ENCODE measurements at places on chromosomes 2 and 18.

GRCh38 chr18:60092073-60092472 lies 192.3 kb downstream of the PMAIP1 start:
- DNase-seq: no peak

- DNase-seq: no peak
Measured at GRCh38 chr2:145065342-145065741, 545.4 kb upstream of the ZEB2 start.

- DNase-seq: no peak
Measured at GRCh38 chr2:160365716-160366367, 127.8 kb downstream of the RBMS1 start.

- DNase-seq: no peak
Measured at GRCh38 chr2:126315828-126316227, 340.1 kb upstream of the GYPC start.

DNA sequence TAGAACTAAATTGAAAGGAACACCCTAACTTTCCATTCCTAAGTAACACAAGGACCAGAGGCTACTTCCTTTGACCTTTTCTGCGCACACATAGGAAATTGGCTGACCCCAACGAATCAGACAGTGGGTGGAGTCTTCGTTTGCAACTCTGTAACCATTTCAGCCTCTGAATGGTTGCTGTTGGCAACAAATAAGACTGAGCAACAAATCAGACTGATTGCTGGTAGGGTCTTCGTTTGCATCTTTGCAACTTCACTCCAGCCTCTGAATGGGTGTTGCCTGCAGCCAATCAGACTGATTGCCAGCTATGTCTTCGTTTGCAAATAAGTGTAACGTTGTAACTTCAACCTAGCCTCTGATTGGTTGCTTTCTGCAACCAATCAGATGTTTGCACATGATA lies 34.6 kb downstream of the USP40 start:
- DNase-seq: no peak

DNA sequence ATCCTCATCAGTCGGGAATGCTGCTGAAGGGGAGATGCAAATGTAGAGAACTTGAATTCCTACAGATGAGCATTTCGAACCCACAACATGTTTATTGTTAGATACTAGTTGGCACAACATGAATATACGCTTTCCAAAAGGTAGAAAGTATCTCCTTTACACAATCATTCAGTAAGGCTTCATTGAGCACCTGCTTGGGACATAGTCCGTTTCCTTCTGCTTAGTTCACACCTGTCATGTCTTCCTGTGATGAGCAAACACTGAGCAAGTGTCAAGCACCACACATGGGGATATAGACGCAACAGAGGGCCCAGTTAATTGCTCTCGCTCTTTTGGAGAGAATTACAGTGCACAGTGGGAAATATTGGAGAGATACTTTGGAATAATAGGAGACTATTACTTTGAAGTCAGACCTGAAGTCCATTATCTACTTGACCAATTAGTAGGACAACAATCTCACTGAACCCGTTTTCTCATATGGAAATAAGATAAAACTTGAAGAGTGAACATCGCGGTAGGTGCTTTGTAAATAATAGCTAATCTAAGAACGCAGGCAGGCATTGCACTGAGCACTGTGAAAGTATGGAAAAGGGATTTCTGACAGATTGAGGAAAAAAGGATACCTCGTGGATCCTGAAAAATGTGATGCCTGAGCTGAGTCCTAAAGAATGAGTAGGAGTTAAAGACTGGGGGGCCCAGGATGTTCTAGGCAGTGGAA lies 1.2 kb downstream of the CPSF3 start:
- DNase-seq: no peak

DNA sequence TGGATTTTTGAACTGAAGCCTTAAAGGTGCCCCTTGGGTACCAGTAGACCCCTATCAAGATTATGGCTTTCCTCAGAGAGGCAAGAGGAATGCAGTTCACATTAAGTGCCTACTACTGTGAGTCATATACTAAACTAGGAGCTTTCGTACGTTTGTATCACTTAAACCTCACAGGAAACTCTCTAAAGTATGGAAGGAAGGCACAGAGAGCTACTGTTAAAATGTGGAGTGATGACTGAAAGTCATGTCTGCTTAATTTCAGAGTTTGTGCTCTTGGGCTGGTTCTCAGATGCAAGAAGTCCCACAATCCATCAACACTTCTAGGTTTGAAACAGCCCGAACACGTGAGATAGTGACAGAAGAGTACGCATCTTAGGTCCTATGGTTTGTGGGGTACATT lies 4.7 kb downstream of the PLCL1 start:
- no peak for DNase-seq

GRCh38 chr2:95362486-95362885 lies 40.0 kb upstream of the FAHD2A start:
- DNase-seq: no peak

DNA sequence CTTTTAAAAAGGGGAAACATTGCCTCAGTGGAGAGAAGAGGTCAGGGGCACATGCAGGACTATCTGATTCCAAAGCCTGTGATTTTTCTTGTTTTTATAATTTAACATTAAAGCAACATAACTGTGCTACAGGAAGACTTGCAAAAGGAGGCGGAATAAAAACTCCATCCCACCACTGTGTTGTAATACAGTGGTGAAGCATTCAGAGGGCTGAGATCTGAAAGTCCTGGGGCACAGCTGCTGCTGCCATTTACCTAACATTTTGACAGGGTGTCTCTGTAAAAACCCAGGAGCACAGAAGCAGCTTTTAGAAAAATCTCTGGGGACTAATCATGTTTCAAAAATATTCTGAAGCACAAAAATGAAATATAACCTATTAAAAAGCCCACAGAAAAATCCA lies 97.6 kb downstream of the GRB14 start:
- DNase-seq: no peak

DNA sequence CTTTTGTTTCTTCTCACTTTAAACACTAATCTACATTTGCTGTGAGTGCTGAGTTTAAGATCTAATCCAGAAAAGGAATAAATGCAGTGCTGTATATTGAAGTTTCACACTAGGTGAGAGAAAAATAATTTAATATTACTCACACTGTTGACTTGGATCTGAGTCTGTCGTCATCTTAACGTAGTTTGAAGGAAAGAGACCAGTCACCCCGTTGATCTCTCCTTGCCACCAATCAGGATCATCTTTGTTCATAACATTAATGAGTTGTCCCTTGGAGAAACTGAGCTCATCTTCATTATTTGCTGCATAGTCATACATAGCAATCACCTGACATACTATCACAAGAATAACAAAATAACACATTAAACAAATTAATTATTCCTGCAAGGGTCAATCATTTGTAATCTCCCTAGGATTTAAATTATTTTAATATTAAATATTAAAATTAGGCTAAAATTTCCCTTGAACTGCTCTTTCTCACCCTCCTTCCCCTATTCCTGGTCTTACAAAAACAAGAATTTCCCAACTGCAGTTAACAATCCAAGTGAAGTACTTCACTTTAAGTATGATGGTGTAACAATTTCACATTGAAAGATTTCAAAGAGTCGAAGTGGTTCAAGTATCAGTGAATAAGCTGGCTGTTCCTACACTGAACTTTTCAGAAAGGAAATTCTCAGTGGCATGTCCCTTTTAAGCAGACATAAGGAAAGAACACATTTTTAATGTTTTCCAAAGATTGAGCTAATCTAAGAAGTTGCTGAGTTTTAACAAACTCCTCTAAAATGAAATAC lies 71.3 kb downstream of the FAM228A start:
- DNase-seq: no peak

- DNase-seq: no peak
Measured at GRCh38 chr2:68912111-68912510, 40.6 kb downstream of the GKN2 start.

DNA sequence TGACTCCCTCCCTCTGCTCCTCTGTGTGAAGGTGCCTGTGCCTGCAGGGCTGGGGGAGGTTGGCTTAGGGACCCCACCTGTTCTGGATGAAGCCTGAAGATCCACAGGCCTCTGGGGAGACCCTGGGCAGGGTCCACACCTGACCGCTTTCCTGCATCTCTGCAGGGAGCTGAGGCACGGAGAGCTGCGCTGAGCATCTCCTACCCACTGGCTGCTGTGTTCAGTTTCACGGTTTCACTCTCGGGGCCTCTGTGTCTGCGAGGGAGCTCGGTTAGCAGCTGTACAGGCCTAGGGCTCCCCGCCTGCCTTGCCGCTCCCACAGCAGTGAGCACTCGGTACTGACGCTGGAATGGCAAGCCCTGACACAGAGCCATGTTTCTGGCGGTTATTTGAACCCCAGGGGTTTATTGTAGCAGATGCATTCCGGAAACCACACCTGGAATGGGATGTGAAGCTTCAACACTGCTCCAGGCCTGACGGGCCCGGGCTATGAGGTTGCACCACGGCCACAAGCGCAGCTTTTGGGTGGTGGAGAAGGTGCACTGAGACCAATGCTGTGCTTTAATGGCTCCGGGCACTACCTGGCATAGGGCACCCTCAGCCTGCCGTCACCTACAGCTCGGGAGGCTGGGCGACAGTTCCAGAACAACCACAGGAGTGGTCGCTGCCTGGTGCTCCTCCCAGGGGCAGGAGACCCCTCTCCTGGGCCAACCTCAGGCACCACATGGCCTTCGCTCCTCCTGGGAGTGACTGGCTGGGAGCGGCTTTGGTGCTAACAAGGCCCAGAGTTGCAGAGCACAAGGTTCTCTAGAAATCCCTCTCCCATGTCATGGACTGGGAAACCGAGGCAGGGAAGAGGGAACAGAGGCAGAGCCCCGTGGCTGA lies 257.9 kb downstream of the NDUFA10 start:
- no peak for DNase-seq

- DNase-seq: no peak
Measured at GRCh38 chr2:96316999-96317398, 8.1 kb upstream of the ITPRIPL1 start.

GRCh38 chr2:107313316-107313715 lies 427.3 kb upstream of the ST6GAL2 start:
- no peak for DNase-seq

DNA sequence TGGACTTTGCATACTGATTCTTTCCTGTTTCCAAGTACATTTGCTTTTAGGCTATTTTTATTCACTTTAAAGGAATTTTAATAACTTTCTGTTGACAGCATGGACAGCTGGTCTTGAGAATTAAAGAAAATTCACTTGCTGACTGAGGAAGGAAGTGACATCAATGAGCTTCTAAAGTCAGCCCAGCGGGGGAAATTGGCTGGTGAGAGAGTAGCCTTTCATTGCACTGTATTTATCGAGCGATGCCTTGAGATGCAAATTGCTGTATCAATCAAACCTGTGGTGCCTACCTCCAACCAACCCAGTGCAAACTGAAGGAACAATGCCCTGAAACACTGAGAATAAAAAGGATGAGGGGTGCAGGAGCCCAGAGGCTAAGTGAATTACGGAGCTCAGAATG lies 91.4 kb upstream of the AQP4 start:
- no peak for DNase-seq

DNA sequence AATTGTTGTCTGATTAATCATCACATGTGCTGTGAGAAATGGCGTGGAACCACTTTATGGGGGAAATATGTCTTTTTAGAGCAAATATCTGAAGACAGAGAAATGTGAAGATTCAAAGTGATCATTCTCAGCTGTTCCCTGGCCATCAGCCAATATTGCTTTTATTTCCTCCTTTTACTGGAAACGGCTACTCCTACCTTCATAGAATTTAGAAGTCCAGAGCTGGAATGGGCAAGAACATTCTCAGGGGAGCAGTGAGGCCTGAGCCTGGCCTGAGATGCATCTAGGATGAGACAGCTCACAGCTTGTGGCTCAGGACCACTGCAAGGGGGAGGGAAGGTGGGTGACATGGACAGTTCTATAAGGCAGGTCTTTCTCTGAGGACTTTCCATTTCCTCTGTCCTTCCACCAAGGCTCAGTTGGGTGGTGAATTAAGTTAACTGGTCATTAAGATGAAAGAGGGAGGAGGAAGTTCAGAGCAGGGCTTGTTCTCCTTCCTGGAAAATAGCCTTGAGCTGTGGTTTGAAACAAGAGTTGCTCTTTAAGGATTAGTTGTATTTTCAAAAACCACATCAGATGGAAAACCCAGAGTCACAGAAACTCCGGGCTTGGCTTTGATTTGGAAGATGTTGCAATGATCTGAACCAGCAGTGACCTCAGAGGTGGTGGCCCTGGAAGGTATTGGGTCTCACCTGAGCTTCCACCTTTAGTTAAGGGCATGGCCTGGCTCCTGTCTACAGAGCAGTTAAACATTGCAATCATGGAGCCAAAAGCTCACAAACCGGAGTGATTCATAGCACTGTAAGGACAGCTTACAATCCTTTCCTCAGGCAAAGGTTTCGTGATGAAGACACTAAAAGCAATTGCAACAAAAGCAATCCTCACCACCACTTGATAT lies 144.3 kb downstream of the VAPA start:
- no peak for DNase-seq

DNA sequence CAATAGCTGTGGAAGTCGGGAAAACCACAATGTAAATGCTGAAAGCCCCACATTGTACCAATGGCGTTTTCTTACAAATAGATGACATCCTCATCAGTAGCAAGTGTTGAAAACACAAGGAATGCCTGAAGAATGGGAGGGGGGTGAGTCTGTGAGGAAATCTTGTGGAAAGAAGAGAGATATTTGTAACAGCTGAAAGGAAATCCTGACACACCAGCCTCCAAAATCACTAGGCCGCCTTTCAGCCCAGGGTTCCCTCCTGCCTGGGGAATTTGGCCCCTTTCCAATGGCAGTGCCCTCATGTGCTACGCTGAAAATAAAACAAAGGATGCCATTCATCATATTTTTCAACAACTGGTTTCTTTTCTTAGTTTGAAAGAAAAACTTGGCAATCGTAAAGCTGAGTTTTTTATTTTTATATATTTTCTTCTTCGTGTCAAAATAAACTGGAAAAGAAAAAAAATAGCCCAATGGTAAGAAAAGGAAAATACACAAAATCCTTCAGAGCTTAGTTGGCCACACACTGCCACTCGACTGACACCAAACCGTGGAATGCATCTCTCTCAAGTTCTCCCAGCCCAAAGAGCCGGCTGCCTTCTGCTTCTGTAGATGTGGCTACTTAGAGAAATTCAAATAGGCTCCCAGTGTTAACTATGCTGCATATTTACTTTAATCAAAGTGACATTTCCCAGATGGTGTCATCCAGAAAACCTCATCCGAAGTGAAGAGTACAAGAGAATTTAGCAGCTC lies 52.0 kb downstream of the FTCDNL1 start:
- DNase-seq: no peak

DNA sequence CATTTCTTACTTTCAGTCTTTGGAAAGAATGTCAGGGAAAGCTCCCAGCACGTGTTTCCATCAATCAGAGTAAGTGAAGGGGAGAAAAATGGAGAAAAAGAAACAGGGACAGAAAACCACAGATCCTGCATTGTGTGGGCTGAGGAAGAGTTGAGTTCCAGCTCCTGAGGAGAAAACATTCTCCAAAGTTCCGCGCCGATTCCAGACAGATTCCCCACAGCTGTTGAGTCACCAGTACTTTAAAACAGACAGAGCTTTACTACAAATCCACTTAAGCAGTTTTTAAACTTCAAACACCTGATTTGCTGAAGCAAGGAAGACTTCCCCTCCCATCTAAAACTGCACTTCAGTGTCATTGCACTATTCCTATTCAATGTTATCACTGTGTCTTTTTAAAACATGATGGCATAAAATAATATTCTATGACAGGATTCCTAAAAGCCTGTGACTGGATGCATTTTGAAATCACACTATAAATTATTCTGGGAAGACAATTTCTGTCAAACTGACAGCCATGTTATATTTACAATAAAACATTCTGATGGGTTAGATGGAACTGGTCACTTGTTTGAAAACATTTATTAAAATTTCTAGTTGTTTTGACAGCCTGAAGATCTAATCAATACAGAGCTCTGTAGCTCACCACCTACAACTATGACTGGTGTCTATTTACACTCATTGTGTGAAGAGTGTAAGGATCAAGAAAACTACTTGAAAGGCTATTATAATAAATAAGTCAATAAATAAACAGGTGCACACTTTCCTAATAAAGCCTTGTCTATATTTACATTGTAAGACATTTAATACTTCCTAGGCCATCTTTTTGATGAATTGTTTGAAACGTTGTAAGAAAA lies 40.9 kb downstream of the TCF4 start:
- DNase-seq: no peak

Data from CMK (cell line).